ENCODE measurements at places on chromosomes 5 and 9. TPM values are rescaled to one million over a fixed set of nuclear protein-coding genes. Genes with fewer than 3 reads are reported as not detected.

GRCh38 chr5:95628933-95629332 lies 9.0 kb downstream of the GPR150 start:
- DNase-seq = no peak

Gene CARTPT
- total RNA-seq = 8.4 TPM

GRCh38 chr9:78682216-78682615 lies 385.3 kb downstream of the PSAT1 start:
- no peak for DNase-seq

- DNase-seq = no peak
These were observed 75.0 kb downstream of the PBX3 start for GRCh38 chr9:125822160-125822559.

- no peak for DNase-seq
These were observed 10.4 kb downstream of the ABLIM3 start for GRCh38 chr5:149151717-149152116.

Gene KIAA0825
- 4.4 TPM for total RNA-seq

Gene IL5
- total RNA-seq = not detected

GRCh38 chr5:111454198-111454622 lies 58.1 kb downstream of the STARD4 start:
- no peak for DNase-seq

DNA sequence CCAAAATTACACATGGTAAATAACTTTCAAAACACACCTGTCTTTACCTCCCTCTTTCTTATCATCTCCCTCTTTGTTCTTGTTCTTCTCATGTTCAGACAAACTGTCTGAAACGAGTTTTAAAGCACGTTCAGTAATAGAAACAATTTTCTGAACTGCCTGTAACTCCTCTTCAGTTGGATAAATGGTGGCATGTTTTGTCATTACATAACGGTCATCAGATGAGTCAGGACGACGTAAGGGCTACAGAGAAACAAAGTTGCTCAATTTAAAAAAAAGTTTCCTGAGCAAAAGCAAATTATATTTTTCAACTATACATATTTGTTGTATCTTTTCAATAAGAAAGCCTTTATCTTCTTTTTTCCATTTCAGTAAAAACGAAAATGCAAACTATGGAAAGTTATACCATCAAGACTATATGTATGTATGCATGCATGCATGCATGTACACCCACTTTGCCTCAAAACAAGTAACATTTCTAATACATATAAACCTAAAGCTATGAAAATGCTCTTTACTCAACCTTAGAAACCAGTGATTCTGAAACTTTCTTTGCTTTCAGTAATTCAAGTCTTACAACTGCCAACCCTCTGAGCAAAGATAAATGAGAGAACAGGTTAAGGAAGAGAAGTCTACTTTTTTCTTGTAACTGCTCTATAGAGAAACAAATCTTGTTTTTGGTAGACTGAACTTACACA lies 56.0 kb downstream of the ZFR start:
- DNase-seq = no peak

- no peak for DNase-seq
These were observed 32.5 kb downstream of the TERT start for GRCh38 chr5:1262381-1262780.

- DNase-seq = no peak
These were observed 130.0 kb upstream of the MAP1B start for GRCh38 chr5:71977311-71977710.

DNA sequence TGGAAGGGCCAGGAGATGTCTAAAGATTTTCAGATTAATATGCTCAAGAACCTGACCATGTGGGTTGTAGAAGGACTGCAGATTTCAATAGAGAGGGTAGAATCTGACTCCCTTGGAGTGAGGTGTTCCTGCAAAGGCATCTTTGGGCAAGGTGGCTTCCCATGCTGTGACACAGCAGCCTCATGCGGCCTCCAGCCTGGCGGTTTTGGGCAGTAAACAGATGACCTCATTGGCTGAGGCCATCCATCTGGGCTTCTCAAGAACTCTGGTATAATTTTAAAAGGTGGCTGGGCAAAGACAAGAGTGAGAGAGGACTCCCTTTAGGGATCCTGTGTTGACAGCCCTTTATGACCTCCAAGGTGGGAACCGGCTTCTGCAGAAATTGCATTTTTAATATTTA lies 90.3 kb upstream of the ERCC6L2 start:
- DNase-seq = no peak

Measured in sigmoid colon (tissue), 7 donors.